ENCODE measurements at places on chromosomes 13 and 19.

- DNase-seq, result no peak
Measured at GRCh38 chr19:45251452-45252354, 632 bp downstream of the MARK4 start.

- DNase-seq, result no peak
Measured at GRCh38 chr13:24264976-24265375, 44.4 kb upstream of the C1QTNF9 start.

- DNase-seq, result no peak
Measured at GRCh38 chr19:38437917-38438316, 4.4 kb downstream of the RYR1 start.

- DNase-seq, result no peak
Measured at GRCh38 chr19:35209646-35210045, 18.9 kb downstream of the FAM187B start.

DNA sequence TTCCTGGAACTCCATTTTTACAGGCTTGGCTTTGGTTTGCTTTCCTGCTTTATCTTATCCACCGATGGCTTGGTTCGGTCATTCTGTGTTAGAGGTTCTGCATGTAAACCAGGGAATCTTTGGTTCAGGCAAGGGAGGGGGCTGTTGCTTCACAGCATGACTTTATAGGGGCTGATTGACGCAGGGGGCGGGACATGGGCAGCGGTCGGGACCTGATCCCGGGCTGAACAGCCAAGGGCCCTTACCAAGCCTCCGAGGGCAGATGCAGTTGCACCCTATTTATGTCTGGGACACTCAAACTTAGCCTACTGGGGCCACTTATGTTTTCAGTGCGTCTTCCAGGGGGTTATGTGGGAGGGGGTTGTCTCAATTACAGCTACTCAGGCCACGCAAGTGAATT lies 312.4 kb downstream of the ZNF536 start:
- no peak for DNase-seq

DNA sequence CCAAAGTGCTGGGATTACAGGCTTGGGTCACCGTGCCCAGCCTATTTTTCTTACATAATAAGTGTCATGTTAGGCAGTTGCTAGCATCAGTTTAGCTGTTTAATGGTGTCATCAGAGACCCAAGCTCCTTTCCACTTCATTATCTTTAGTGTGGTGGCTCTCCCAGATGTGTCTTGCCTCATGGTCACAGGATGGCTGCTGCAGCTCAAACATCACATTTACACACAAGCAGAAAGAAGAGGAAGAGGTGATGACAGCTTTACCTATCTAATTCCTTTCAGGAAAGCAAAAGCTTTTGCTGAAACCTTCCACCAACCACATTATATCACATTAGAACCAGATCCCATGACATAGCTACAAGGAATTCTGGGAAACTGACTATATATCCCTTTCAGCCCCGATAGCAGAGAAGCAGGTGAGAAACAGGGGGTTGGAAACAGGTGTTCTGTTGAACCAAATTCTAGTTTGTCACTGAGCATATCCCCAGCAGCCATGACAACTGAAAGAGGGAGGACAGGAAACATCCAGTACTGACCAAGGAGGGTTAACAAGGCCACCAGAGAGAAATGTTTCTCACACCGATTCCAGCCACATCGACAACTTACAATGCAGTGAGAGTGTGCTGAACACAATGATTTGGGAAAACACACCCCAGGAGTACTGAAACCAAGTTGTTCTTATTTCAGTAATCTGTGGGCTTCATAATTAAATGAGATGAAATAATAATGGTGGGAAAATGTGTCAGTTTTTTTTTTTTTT lies 617.0 kb downstream of the UQCRFS1 start:
- DNase-seq, result no peak

GRCh38 chr19:23440791-23441190 lies 45.5 kb upstream of the ZNF91 start:
- peak; percentile 44 for DNase-seq

- no peak for DNase-seq
Measured at GRCh38 chr19:50430888-50431342, 1.8 kb upstream of the MYBPC2 start.

DNA sequence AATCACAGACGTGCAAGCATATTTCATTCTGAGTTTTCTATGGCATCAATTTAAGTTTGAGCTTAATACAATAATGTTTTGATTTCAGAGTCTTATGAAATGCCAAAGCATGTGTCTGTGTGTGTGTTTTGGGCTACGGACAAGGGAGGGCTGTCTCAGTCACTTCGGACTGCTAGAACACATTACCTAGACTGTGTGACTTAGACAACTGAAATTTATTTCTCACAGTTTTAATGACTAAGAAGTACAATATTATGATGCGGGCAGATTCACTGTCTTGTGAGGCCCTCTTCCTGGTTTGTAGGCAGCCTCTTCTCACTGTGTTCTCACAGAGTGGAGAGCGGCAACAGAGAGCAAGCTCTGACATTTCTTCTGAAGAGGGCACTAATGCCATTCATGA lies 1202.0 kb downstream of the EFNB2 start:
- no peak for DNase-seq

DNA sequence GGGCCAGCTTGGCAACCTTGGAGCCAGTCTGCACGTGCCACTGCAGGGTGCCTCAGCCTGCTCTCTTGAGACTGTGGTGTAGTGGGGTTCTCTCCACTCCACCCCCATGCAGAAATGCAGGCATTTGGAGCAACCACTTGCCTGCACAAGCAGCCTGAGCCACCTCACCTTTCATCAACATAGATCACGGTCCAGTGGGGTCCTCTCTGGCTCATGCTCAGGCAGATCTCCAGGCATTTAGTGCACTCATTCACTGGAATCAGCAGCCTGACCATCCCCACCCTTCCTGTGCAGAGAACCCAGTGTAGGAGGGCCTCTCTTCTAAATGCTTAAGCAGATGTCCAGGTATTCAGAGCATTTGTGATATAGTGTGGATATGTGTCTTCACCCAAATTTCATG lies 2330.1 kb downstream of the PCDH9 start:
- DNase-seq, result no peak

- DNase-seq, result no peak
Measured at GRCh38 chr13:80501556-80501955, 160.6 kb upstream of the SPRY2 start.

DNA sequence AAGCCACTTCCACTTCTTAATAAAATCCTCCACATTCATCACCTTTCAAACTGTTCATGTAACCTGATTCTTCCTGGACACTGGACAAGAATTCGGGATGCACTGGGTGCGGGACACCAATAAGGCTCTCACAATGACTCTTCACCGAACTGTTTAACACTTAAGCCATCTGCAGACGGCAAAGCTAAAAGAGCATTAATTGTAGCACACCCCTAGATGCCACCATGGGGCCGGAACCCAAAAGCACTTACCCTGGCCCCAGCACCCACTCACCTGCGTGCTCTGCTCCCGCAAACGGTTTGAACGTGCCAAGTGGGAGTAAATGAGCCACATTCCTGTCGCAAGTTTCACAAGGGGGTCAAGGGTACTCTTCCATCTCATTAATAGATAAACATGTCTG lies 254.3 kb upstream of the PRR20A start:
- no peak for DNase-seq

GRCh38 chr13:67069117-67069767 lies 160.9 kb downstream of the PCDH9 start:
- DNase-seq, result no peak

GRCh38 chr13:65339241-65339640 lies 1890.9 kb downstream of the PCDH9 start:
- no peak for DNase-seq

GRCh38 chr19:11552666-11553372 lies 6.2 kb downstream of the ELOF1 start:
- DNase-seq, result no peak

- DNase-seq, result peak; percentile 35
Measured at GRCh38 chr19:9885077-9885552, 50.0 kb downstream of the PIN1 start.

GRCh38 chr13:106357198-106357597 lies 178.3 kb downstream of the EFNB2 start:
- no peak for DNase-seq

DNA sequence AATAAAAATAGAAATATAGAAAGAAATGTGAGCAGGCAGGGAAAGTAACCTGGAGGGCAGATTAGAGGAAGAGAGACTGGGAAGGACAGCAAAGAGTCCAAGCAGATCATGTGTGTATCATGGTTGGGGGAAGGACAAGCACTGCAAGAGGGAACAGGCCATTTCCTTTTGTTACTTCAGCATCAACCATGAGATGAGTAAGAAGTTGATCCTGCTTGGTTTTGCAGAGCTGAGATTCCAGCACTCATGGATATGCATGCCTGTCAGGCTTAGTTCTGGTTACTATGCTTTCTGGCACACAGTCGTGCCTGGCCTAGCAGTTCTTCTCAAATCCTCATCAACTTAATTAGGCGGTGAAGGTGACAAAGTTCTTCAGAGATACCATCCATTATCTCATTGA lies 18.1 kb downstream of the NALCN start:
- DNase-seq, result no peak

- DNase-seq, result peak; percentile 57
Measured at GRCh38 chr19:29871143-29871542, 59.4 kb downstream of the CCNE1 start.

- DNase-seq, result no peak
Measured at GRCh38 chr13:97214921-97215320, 7.2 kb upstream of the MBNL2 start.

- peak; percentile 29 for DNase-seq
Measured at GRCh38 chr13:44078806-44079376, 199.2 kb downstream of the LACC1 start.

GRCh38 chr19:47239152-47239551 lies 8.2 kb upstream of the BBC3 start:
- DNase-seq, result no peak

DNA sequence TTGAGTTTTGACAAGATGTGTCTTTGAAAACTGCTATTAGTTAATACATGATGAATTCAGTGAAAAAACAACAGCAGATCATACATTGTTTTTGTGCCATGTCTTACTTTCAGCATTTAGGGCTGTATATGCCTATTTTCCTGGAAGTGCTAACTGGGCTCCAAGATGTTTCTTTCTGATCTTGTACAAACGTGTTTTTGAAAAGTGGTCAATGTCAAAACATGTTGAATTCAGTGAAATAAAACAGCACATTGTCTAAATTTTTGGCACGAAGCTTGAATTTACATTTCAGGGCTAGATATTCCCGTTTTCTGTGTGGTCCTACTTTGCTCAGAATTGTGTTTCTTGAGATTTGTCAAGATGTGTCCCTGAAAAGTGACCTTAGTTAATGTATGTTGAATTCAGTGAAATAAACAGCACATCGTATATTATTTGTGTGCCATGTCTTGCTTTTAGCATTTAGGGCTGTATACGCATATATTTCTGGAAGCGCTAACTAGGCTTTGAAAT lies 14.7 kb upstream of the PARP4 start:
- DNase-seq, result no peak

- peak; percentile 10 for DNase-seq
Measured at GRCh38 chr13:51590971-51591627, 6.8 kb downstream of the WDFY2 start.

GRCh38 chr13:72808917-72809500 lies 27.1 kb downstream of the PIBF1 start:
- no peak for DNase-seq

- DNase-seq, result peak; percentile 57
Measured at GRCh38 chr19:4360641-4361151, 17.3 kb downstream of the MPND start.

- no peak for DNase-seq
Measured at GRCh38 chr13:110716247-110716515, 2.7 kb downstream of the ING1 start.

Measured in ELF-1 (cell line).